Suppressor macrophage treated with lipopolysaccharide for 1 hour (primary cell): ENCODE measurements at places on chromosomes 3 and 15.
A peak's percentile ranks its signal among the peaks of the same experiment; 100 is the strongest.

DNA sequence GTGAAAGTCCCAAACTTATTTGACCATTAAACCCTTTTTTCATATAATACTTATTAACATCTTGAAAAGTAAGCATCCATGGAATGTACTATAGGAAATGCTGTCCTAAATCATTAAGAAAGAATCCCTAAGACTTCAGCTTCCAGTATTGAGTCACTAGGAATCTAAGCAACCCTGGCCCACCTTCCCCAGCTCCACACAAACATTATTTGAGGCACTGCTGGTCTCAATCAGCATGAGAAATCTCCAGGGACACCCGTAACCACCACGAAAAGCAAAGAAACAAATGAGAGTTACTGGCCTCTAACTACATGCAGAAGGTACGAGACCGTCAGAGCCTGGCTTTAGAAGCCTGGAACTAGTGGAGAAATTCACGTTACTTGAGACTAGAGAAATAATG, 68.2 kb downstream of the POLQ start:
- DNase-seq = no peak

DNA sequence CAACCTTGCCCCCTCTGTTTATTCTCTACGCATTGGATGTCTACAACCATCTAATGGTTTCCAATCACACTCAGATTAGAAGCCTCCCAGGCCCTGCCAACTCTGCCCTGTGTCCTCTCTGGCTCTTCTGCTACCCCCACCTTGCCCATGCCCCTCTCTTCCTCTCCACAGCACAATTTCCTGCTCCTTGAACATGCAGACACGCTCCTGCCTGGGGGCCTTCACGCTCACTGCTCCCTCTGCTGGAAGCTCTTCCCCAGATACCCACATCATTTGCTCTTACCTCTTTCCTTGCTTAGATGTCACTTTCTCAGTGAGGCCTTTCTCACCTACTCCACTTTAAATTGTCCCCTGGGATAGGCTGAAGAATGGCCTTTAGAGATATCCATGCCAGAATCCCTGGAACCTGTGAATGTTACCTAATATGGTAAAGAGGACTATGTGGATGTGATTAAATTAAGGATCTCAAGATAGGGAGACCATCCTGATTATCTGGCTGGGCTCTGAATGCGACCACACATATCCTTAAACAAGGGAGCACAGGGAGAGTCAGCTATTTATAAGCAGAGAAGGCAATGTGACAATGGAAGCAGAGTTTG, 9.9 kb downstream of the KY start:
- DNase-seq = peak; percentile 21

GRCh38 chr15:31901501-31901900, 128.8 kb upstream of the CHRNA7 start:
- no peak for DNase-seq

DNA sequence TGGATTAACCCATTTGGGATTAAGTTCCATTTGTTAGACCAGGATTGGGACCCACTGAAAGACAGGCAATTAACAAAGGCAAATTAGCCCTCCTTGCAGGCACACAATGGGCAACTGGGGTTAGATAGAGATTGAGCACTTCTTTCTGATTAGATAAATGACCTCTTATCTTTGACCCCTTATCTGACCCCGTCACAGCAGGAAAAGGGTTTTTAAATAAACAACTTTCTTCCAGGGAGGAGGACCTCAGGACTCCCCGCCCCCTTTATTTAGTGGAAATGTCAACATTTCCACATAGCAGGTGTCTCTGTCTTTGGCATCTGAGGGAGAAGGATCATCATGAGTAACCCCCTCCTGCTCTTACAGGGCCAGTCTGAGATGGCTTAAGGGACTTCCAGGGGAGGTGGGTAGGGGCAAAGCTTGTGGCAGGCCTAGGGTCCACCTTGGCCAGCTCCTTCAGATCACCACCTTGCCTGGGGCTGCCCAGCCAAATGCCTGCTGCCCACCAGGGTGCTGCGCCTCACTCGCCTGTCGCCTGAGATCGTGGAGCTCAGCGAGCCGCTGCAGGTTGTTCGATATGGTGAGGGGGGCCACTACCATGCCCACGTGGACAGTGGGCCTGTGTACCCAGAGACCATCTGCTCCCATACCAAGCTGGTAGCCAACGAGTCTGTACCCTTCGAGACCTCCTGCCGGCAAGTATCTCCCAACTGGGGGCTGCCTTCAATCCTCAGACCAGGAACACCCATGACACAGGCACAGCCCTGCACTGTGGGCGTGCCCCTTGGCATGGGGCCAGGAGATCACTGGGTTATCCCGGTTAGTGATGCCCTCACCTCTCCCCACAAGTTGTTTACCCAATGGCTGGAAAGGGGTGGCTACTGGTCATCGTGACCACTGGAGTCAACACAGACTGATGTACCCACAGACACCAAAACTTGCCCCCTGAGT, 2.6 kb upstream of the WDR6 start:
- DNase-seq = peak; percentile 30

- no peak for DNase-seq
Measured at GRCh38 chr3:157147099-157147803, 12.7 kb downstream of the CCNL1 start.

DNA sequence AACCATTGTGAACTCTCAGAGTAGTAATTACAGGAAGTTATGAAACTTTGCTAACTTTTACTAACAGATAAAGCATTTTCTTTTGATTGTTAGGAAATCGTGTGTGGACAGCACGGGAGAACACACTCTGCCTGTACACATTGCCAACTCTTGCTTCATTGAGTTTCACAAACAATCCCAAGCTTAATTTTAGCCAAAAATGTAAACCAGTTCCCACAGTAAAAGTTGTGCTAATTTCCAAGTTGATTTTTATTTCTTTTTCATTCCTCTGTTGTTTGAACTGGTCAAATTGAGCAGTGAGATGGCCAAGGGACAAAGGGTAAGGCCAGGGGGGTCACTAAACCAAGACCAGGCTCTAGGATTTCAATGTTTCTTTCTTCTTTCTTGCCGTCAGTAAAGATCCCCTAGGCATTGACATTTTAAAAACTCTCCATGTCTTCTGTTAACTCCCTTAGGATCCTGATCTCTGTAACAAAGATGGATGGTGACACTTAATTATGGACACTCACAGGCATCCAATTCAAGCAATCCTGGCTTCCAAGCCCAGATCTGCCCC, 414.9 kb downstream of the RBMS3 start:
- no peak for DNase-seq

GRCh38 chr3:64385277-64385676, 160.0 kb upstream of the PRICKLE2 start:
- no peak for DNase-seq

DNA sequence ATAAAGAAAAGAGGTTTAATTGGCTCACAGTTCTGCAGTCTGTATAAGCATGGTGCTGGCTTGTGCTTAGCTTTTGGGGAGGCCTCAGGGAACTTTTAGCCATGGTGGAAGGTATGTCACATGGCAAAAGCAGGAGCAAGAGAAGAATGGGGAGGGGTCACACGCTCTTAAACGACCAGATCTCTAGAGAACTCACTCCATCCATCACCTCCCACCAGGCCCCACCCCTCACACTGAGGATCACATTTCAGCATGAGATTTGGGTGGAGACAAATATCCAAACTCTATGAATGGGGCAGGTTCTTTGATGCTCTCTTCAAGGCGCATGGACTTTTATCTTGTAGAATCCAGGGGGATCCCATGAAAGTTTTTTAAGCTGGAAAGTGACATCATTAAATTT, 75.7 kb downstream of the ITPR1 start:
- DNase-seq = no peak
